Stimulated activated CD4-positive, alpha-beta T cell treated with anti-CD3 and anti-CD28 coated beads, Interleukin-15, amount 100 ng/mL, for 48 hours (primary cell): ENCODE measurements at places on chromosomes 1 and 21.

DNA sequence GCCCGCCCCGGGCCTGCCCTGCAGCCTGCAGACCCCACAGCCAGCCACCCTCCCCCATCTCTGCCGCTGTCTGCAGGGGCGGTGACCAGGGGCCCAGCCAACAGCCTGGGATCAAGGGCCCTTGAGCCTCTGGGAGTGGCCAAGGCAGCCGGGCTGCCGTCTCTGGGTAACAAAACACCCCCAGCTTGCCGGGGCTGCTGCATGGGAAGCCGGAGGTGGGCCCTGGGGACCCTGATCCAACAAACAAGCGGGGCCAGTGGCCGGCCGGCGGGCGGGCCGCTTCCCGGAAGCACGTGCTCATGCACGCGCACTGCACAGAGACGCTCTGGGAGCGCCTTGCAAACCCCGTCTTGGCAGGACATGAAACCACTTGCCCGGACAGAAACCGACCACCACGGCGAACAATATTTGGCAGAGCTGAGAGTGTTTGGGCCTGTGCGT is 13.2 kb downstream of the MEGF6 start:
- DNase-seq, result no peak

DNA sequence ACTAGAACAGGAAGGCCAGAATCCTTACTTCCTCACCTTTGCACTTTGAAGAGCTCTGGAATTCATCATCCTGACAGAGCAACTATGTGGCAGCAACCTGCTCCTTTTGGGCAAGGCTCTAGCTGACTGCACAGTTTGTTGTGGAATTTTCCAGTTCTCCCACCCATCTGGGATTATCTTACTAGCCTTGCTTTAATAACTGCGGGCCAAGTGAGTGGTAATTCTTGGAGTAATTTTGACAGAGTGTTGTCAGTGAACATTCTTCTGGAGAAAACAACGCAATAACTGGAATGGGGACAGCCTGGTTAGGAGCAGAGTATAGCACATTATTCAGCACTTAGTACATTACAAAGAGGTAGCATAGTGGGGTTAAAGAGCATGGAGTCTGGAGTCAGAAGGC is 75.3 kb downstream of the NTMT2 start:
- no peak for DNase-seq

DNA sequence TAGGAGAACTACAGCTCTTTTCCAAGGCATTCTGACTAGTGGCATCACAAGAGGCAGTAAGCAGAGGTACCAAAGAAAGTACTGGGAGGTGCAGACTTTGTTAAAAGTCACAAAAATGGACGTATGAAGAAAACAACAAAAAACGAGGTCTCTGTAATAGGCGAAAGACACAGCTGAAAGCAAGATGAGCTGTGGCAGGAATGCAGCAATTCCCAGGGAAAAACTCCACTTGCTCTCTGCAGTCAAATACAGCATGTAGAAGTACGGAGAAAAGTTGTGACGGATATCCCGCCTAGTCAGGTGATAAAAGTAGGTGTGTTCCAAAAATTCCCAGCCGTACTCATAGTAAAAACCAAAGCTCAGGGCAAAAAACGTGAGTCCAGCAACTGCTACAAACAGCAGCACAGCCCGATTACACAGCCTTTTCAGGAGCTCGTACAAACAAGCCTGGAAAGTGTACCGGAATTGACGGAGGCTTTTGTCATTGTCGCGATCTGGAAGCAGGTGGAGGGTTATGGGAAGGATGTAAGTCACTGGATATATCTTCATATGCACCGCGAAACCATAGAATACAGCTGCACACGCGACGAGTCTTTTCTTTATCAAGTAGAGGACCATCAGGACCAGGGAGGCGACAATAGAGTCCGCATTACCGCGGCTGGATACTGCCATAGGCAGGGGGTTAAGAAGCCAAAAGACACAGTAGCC is 979 bp downstream of the PIGM start:
- no peak for DNase-seq

- DNase-seq, result no peak
Observed at GRCh38 chr1:115337633-115338456, at the start of gene NGF. TSS of gene NGF (minus strand) at chr1:115338249. CDS start at chr1:115286795, 51,454 bp downstream.

GRCh38 chr1:37399205-37399604 is 75.2 kb upstream of the ZC3H12A start:
- DNase-seq, result no peak

DNA sequence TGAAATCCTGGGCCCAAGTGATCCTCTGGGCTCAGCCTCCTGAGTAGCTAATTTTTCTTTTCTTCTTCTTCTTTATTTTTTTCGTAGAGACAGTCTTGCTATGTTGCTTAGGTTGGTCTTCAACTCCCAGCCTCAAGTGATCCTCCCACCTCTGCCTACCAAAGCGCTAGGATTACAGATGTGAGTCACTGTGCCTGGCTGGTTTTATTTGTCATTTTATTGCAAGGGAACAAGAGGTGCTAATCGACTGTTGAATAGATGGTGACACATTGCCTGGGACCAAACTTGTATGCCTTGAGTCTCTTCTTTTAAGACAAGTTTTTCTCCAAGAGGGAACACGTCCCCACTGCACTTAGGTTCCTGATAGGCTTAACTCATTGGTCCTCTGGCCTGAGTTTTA is 20.0 kb upstream of the KLHDC8A start:
- no peak for DNase-seq

- no peak for DNase-seq
Observed at GRCh38 chr1:77594366-77595112, 87.9 kb downstream of the ZZZ3 start.

DNA sequence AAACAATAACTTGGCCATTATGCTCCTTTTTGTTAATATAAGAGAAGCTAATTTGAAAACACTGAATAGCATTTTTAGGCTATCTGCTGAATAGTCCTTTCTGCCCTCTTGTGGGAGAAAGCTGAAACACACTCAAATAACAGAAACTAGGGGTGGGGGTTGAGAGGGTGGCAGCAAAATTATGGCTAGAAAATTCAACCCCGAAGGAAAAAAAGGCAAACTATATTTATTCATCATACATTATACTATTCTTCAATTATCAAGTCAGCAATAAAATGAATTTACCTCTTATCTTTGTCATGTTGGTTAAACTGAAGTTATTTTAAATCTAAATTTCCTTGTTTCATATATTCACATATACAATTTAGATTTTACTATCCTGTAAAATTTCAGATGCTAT is 255.9 kb downstream of the FAF1 start:
- DNase-seq, result no peak

DNA sequence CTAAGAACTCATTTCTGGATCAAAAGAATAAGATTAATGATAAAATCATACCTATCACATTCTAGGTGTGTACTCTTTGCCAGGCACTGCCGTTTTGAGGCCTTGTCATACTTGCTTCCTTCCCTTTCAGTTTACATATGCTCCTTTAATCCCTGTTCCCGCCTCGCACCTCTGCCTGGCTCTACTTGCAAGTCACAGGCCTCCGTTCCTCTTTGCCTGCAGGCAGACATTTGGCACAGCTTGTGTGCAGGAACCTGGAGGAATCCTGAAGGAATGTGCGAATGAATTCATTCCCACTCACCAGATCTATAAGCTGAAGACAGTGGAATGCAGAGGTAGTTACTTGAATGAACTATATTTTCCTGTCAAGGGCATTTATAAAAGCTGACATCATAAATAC is 13.8 kb downstream of the WLS start:
- no peak for DNase-seq

- DNase-seq, result no peak
Observed at GRCh38 chr1:27519331-27520258, 29.6 kb upstream of the WASF2 start.
